ENCODE measurements at places on chromosomes 2 and 18. TPM values are rescaled to one million over a fixed set of nuclear protein-coding genes. Genes with fewer than 3 reads are reported as not detected.
A peak's percentile ranks its signal among the peaks of the same experiment; 100 is the strongest.

- no peak for DNase-seq
These were observed 114.1 kb downstream of the RIF1 start for GRCh38 chr2:151523850-151524249.

DNA sequence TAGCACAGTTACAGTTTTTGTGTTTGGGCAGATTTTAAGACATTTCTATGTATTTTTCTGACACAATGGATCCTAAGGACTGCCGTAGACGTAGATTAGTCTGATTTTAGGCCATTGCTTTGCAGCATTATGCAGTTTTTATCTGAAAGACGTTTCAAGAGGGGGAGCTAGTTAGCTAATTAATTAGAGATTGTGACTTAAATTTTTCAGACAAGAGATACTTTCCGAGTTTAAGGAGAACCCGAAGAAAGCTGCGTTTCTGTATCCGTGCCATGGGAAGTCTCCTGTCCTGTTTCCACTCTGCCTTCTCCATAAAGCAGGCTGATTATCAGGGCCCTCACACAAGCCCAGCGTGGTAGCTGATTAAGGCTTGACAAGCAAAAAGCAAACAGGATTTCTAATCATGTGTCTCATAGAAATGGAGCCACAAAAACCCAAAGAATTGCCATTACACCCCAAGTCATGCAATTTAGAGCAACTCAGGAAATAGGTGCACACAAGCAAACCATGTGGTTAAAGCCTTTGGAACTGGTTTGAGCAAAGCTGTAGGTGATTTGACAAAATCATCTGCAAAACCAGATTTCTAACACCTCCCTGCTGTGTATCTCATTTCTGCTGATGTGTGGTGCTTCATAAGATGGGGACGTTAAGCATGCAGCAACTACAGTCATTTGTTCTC, 808.1 kb downstream of the RNF144A start:
- peak; percentile 63 for DNase-seq

GRCh38 chr2:7392076-7392787, 475.0 kb downstream of the RNF144A start:
- DNase-seq = no peak

PDE1A gene
- polyA plus RNA-seq = 20.3 TPM

GRCh38 chr18:7117390-7118355, at the start of gene LAMA1:
Gene LAMA1, minus strand, starts transcription at chr18:7117797. Its CDS starts 77 bp downstream, at chr18:7117720.
- DNase-seq = peak; percentile 23

- no peak for DNase-seq
These were observed 29.8 kb upstream of the LMAN1 start for GRCh38 chr18:59388817-59389216.

All from muscle of back (tissue), 13 donors.